GM12891 (cell line): ENCODE measurements at places on chromosomes 12 and 14.

- no peak for DNase-seq
Measured at GRCh38 chr12:65948320-65949008, 124.2 kb downstream of the HMGA2 start.

DNA sequence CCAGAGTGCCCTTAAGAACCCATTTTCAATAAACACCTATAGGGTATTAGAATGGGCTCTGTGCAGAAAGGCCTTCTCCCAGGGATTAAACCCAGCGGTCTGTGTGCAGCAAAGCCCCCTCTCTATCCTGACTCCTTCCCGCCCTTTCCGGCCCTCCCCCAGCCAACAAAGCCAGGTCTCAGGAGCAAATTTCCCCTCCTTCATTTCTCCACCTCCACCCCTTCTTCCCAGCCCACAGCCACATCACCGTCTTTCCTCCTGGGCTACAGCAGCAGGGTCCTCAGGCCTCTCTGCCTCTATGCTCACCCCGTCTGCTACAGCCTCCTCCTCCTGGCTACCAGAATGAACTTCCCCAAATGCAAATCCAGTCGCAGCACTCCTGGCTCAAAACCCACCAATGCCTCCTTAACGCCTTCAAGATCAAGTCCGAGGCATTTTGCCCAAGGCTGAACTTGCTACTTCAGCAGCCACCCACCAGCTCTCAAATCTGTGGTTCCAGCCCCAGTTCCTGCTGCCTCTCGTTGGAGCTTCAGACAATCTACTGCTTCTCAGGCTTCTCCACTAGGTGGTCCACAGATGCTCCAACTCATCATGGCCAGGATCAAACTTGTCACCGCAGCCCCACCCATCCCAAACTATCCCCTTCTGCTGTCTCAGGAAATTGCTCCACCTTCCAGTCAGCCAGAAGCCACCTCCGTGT, 134.8 kb downstream of the BCL11B start:
- no peak for DNase-seq

GRCh38 chr14:26427097-26427496, 170.7 kb downstream of the NOVA1 start:
- DNase-seq = no peak

DNA sequence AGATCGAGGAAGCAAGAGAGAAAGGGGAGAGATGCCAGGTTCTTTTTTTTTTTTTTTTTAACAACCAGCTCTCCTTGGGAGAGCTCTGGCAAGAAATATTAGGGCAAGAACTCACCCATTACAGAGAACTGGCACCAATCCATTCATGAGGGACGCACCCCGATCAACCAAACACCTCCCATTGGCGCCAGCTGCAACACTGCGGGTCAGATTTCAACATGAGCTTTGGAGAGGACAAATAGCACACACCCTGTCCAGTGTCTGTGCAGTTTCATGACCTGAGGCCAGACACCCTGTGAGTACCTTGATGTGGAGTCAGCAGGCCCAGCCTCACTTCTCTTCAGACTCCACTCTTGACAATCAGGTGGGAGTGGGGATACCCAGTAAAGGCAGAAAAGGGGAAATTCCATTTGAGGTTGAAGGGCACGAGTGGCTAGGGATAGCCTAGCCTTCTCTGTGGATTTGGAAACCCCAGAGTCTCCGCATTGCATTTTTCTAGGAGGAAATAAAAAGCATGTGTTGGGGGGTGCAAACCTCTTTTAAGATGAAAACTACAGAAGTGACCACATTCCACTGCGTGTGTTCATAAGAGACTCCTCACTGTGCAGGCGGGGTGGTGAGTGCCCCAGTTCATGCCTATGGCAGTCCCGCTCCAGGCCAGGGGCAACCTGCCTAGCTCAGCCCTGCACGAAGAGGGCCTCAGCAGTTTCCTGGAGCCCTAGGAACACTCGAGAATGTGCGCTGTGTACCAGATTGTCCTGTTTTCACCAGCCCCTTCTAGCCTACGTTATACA, 42.4 kb upstream of the GPATCH2L start:
- DNase-seq = no peak

GRCh38 chr12:85781766-85782165, 54.4 kb downstream of the RASSF9 start:
- DNase-seq = no peak

GRCh38 chr12:83114966-83115365, 428.3 kb downstream of the TMTC2 start:
- DNase-seq = no peak

DNA sequence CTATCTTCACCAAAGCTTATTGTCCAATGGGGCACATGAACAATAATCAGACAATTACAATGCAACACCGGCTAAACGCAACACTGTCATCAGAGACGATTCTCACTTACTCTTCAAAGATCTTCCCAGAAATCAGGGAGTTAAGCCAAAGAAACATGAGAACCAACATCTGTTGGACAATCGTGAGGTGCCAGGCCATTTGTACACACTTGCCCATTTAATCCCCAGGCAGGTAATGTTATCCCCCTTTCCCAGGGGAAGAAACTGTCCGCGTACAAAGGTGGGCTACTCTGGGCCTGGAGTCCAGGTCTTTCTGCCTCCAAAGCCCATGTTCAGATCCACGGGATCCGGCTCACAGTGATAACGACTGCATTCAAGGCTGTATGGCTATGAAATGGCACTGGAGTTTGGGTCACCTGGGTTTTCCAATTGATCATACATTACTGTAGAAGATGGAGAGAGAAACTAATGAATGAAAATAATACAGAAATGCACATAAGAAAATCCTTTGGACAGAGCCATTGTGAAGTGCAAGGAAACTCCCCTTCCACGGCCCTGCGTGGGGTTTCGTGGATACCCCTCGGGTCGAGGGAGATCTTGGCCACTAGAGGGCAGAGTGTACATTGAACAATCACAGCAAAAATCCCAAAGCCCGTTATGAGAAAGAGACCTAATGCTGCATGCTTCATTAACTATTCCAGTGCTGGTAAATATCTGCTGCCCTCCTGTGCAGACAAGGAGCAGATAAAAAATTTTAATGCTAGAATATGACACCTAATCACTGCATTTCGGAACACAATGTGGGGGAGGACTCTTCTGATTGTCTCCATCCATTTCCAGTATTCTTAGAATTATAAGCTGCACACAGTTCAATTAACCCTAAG, 111.4 kb downstream of the EGLN3 start:
- peak; percentile 23 for DNase-seq

GRCh38 chr14:24976602-24977001, 73.3 kb downstream of the STXBP6 start:
- no peak for DNase-seq

- no peak for DNase-seq
Measured at GRCh38 chr14:64683264-64683663, 21.0 kb upstream of the PLEKHG3 start.

DNA sequence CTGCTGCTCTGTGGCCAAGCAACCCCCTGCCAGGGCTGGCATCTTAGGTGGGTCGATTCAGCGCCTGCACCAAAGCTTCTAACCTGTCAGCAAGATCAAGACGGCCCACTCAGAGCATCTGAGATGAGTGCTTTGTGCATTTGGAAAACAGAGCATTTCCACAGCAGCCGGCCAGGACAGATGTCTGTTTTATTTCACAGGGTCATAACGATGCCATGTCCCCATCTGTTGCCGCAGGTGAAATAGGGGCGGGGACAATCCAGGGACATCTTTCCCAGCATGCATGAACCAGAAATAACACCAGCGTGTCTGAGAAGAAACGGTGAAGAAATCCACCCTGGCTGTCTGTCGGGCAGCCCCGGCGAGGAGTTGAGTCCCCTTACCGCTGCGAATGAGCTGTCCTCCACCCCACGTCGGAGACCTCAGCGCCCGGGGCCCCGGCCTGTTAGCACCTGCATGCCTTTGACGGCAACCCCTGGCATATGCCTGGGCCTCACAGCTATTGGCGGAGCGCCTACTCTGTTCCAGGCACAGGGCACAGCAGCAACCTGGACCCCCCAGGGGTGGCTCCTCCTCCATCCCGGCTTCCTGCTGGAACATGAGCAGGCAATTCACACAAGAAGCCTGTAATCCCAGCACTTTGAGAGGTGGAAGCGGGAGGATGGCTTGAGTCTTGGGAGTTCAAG, 30.6 kb upstream of the ULK1 start:
- DNase-seq = no peak

GRCh38 chr14:23432946-23433345, 2.5 kb downstream of the MYH7 start:
- DNase-seq = no peak

- DNase-seq = peak; percentile 52
Measured at GRCh38 chr14:64879635-64880220, at the start of gene SPTB. SPTB (minus strand) TSS chr14:64879907; CDS start chr14:64823094, 56,813 bp downstream.

GRCh38 chr12:11264501-11264900, 5.0 kb downstream of the PRB3 start:
- DNase-seq = no peak

- no peak for DNase-seq
Measured at GRCh38 chr14:88044776-88045446, 40.0 kb downstream of the GPR65 start.

GRCh38 chr12:76697849-76698248, 66.1 kb upstream of the ZDHHC17 start:
- DNase-seq = no peak

- no peak for DNase-seq
Measured at GRCh38 chr12:68178774-68179439, 19.4 kb upstream of the IFNG start.

- no peak for DNase-seq
Measured at GRCh38 chr12:47829584-47829983, 9.9 kb upstream of the HDAC7 start.

GRCh38 chr12:49195736-49196135, 6.9 kb upstream of the TUBA1A start:
- DNase-seq = no peak

- DNase-seq = no peak
Measured at GRCh38 chr14:25150934-25151790, 101.2 kb upstream of the STXBP6 start.

- no peak for DNase-seq
Measured at GRCh38 chr14:61342486-61342885, 21.1 kb downstream of the PRKCH start.

DNA sequence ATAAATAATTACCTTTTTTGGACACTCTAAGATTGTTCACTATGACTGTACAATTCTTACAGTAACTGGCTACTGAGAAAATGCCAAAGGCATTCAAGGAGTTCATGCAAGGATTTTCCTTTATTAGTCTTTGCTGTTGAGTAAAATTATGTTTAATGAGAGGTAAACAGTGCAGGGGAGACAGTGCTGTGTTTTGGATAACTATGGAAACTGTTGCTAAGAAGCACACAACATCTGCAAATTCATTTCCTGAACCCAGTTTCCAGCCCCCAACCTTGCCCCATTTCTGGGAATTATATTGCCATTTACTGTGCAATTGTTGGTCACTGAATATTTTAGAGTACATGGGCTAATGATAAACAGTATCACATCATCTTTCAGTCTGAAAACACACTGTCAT, 1005.8 kb downstream of the TRHDE start:
- no peak for DNase-seq

- no peak for DNase-seq
Measured at GRCh38 chr12:92432724-92433441, 269.9 kb upstream of the PLEKHG7 start.

DNA sequence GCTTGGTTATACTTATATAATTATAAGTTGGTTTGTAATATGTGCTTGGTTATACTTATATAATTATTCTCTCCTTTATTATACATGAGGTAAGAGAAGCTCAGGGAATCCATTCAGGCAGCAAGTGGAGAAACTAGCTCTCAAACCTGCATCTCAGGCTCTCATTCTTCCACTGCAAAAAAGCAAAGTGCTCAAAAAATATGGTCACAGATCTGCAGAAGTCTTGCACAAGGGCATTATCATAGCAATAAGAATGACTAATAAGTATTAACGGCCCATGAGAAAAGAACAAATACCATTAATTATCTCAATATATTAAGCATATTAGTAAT, 476 bp upstream of the TRAFD1 start:
- DNase-seq = no peak

DNA sequence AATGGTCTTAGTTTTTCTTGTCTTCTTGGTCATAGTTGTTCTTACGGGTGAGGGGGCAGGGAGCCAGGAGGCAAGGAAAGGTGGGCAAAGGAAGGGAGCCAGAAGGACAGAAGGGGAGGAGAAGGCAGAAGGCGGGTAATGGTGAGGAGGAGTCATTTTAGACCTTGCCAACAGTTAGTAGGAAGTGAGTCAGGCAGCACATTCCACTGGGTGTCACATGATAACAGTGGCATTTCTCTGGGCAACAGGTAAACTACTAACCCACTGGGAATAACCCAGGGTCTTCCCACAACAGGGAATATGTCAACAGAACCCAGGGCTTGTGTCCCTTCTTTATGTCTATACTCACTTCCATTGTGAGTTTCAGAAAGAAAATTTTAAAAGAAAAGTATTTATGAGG, 127.6 kb downstream of the SLC8A3 start:
- DNase-seq = no peak

- DNase-seq = peak; percentile 15
Measured at GRCh38 chr14:90383731-90384542, 12.9 kb upstream of the CALM1 start.

- no peak for DNase-seq
Measured at GRCh38 chr12:26123482-26123980, 1.3 kb downstream of the BHLHE41 start.

DNA sequence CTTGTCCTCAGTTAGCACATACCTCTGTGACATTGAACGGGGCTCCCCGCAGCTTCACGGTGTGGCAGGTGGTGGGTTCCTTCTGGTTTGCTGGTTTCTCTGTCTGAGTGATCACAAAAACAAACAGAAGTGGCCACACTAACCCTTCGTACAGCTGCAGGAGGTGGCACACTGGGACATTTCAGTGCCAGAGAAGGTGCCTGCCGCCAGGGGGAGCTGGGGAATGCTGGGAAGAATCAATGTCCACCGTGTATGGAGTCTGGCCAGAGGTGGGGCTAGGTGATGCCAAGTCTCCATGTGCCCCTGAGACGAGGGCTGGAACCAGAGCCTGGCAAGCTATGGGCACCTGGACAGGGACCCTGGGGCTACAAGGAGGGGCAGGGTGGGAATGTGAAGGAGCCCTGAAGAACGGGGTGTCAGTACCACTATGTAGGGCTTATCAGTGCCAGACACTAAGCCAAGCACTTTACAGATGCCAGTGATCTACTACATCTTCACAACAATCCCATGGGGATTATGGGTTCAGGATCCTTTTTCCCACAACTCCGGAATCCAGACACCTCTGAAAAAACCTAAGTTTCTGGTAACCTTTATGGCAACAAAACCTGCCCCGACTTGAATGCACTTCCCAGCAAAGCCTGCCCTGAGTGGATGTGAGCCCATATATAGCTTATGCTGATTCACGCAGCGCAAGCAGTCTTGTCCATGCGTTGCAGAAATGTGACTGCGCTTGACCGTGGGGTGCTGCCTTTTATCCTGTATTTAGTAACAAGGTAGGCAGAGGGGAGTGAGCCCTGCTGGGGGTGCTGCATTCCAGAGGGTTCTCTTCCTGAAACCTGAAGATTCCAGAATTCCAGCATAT, 10.8 kb downstream of the RBM19 start:
- no peak for DNase-seq
